Stimulated activated CD8-positive, alpha-beta memory T cell treated with anti-CD3 and anti-CD28 coated beads, Interleukin-15, amount 100 ng/mL, for 1 hour (primary cell): ENCODE measurements at places on chromosomes 1 and 21.

GRCh38 chr1:45299981-45300668 lies 26.6 kb upstream of the HPDL start:
- no peak for DNase-seq

- DNase-seq, result no peak
Observed at GRCh38 chr1:200892958-200893357, 1.7 kb upstream of the INAVA start.

DNA sequence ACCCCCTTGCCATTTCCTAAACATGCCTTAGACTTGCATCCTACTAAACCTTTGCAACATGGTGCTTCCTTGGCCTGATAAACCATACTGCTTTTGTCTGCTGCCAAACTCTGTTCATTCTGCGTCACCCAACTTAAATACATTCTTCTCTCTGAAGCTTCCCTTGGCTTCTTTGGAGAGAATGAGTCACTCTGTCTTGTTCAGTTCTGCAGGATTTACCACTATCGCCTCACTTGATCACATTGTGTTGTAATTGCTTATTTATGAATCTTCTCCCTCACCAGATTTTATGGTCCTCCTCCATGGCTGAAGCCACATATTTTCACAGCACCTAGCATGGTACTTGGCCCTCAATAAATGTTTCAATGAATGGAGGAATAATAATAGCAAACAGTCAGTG lies 21.7 kb upstream of the TUT4 start:
- no peak for DNase-seq

DNA sequence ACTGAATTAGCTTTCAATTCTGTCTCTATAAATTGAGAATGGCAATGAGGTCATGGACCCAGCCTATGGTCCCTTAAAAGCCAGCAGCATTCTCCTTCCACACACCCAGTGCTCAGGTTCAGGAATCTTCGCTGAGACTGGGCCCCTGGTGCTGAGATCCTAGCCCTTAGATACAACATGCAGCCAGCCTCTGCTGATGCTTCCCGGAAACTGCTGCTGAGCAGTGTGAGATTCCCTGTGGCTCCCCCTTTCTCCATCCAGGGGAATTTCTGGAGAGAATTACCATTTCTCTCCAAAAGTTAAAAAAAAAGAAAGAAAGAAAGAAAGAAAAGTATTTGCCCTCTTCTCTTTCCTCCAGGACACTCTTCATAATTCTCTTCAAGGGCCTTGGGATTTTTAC lies 31.7 kb upstream of the RALGPS2 start:
- no peak for DNase-seq

DNA sequence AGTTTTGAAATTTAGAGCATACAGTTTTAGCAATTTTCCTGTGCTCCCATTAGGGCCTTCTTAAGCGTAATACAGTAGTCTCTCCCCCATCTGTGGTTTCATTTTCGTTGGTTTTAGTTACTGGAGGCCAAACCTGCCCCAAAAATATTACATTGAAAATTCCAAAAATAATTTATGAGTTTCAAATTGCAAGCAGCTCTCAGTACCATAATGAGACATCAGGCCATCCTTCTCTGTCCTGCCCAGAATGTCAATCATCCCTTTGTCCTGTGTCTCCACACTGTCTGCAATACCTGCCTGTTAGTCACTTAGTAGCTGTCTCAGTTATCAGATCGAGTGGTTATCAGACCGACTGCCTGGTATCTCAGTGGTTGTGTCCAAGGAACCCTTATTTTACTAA lies 45.4 kb downstream of the ADSS2 start:
- no peak for DNase-seq

DNA sequence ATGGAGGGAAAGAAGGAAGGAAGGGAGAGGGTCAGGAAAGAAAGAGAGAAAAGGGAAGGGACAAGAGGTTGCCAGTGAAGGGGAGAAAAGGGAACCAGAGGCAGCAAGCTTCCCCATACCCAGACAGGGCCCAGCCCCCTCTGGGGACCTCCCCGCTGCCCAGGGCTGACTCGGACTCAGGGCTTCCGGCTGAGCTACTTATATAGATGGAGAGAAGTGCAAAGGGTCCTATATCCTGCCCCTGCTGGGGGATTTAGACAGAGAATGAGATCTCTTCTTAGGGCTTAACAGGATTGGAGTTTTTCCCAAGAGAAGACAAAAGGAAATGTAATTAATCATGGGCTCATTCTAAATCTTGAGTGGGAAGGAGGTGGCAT lies at the start of gene ETV3L:
Gene ETV3L (minus strand): TSS at position 176 of the 377 bp plus-strand sequence. CDS start 285 bp downstream, outside the sequence.
- no peak for DNase-seq

GRCh38 chr1:154223621-154224020 lies 2.9 kb downstream of the UBAP2L start:
- DNase-seq, result no peak

DNA sequence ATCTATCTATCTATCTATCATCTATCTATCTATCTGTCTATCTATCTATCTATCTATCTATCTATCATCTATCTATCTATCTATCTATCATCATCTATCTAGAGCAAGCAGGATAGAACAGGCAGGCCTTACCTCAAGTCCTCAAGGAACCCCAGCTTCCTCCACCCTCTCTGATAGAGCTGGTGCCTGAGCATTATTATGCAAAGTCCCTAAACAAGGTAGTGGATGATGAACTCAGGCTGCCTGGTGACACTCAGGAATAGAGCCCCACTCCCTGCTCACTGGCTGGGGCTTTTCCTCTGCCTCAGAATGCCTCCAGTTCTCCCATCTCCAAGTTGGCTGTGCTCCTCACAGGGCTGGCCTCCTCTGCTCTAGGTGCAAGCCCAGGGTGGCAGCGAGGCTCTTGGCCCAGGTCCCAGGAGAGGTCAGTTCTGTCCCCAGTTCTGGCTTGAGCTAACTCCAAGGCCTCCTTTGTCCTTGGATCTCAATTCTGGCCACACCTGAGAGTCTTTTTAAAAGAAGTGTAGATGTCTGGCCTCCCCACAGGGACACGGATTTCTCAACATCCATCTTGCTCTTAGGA lies 60.2 kb downstream of the PCP4 start:
- no peak for DNase-seq

- DNase-seq, result no peak
Observed at GRCh38 chr1:91589437-91589836, 88.8 kb downstream of the CDC7 start.

- DNase-seq, result no peak
Observed at GRCh38 chr1:228459091-228459993, 27.8 kb upstream of the RNF187 start.
